ENCODE measurements at places on chromosomes 6 and 20.

DNA sequence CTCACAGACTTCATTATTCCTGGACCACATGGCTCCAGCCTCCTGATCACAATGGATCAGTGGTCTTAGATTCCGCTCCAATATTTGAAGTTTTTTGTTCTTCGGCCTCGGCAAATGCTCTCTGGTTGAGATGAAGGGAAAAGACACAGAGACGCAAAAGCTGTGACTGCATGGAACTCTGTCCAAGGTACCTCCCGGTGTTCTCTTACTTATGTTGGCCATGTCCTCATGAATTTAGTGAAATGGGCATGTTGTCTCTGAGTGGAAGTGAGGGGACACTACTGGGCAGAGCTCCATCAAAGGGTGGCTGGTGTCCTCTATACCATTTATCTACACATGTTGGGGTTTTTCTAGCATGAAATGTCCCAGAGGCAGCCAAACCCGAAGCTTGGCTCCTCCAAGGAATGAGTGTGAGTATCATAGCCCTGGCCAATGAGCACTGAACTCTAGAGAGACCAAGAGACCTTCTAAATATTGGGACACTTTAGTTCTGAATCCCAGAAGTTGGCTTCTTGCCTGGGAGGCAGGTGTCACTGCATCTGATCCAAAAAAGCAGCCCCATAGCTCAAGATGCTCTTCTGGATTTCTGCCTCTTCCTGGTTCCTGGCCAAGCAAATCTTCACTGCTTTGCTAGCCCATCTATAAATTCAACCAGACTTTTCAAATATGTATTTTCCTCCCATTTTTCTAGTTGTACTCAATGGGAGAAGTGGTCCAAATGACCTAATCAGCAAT lies 34.1 kb downstream of the HLA-G start:
- no peak for DNase-seq

DNA sequence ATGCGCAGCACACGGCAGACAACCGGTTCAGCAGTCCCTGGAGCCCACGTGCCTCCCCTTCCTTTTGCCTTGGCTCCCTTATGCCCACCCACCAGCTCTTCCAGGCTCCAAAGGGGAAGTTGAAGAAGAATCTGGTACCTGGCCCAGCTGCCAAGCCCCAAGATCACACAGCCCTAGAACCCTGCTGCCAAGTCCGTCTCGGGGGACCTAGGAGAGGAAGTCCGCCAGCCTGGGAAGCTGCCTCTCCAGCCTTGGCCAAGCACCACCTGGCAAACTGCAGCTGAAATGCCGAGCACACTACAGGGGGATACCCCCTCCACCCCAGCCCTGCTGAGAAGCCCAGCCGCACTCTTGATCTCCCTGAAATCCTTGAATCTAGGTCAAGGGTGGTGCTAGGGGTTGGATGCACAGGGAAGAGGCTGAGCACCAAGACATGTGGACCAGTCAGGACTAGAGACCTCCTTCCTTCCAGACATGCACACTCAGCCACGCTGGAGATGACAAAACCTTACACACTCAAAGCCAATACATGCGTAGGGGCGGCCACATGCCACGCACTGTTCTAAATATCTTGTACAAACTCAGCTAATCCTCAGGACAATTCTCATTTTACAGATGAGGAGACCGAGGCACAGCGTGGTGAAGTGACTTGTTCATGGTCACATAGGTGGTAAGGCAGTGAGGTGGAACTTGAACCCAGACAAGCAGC lies 124.1 kb downstream of the PREX1 start:
- DNase-seq, result no peak

- DNase-seq, result no peak
Observed at GRCh38 chr6:157513619-157514485, 132.9 kb downstream of the ZDHHC14 start.

GRCh38 chr6:73942592-73943186 lies 246.7 kb downstream of the CD109 start:
- no peak for DNase-seq

- DNase-seq, result no peak
Observed at GRCh38 chr6:57469072-57469471, 151.6 kb downstream of the PRIM2 start.

- no peak for DNase-seq
Observed at GRCh38 chr6:158255989-158256601, 56.2 kb upstream of the TULP4 start.

DNA sequence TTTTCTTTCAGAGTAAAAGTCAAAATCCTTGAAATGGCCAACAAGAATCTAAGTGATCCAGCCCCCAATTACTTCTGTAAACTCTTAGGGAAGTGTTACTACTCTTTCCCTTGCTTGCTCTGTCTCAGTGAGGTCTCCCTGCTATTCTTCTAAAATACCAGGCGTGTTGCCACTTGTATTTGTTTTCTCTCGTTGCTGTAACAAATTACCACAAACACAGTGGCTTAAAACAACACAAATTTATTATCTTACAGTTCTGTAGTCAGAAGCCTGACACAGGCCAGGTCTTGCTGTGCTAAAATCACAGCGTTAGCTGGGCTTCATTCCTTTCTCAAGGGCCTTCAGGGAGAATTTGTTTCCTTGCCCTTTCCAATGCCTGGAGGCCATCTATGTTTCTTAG lies 59.9 kb downstream of the HECA start:
- no peak for DNase-seq

DNA sequence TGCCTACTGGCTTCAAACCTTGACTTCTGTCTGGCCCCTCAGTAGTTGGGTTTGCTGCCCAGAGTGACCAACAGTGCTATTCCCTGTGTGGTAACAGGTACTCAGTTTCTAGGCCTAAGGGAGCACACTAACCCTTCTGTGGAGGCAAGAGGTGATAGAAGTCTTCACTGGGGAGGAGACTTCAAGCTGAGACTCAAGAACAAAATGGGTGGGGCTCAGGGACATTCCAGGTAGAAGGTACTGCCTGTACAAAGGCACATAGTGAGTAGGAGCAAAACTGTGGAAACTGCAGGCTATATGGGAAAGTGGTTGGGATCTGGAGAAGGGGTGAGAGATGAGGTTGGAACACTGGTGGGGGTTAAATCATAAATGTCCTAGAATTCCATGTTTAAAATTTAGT lies 2.3 kb upstream of the SCAND1 start:
- no peak for DNase-seq

DNA sequence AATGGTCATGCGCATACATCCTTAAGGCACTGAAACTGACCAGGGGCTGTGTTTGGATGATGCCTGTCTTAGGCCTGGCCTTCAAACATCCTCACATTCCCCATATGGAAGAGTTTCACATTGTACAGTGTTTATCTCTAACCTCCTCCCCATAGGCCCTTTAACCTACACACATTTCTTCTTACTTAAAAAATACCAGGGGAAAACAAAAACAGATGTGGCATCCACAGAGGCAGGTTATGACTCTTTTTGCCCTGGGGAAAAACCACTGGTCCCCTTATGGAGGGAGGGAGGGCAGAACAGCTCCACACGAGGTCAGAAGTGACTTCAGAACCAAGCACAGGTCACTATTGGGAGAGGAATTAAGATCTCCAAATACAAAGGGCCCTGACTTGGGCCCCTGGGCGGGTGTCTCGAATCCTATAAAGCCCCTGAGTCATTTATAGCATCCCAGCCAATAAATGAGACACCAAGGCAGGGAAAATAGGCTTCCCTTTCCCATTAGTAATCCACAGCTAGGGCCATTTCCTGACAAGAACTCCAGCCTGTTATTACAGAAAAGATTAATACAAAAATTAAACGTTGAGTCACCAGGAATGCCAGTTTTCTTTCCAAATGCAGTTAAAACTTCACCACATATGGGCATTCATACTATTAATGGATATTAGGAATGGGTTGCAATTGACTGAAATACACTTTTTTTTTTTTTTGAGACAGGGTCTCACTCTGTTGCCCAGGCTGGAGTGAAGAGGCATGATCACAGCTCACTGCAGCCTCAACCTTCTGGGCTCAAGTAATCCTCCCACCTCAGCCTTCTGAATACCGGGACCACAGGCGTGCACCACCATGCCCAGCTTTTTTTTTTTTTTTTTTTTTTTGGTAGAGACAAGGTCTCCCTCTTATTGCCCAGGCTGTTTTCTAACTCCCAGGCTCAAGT lies 107.2 kb downstream of the ATP9A start:
- no peak for DNase-seq

GRCh38 chr6:38739532-38739931 lies 24.4 kb downstream of the DNAH8 start:
- DNase-seq, result no peak

GRCh38 chr6:137769797-137770362 lies 97.2 kb upstream of the TNFAIP3 start:
- DNase-seq, result no peak

DNA sequence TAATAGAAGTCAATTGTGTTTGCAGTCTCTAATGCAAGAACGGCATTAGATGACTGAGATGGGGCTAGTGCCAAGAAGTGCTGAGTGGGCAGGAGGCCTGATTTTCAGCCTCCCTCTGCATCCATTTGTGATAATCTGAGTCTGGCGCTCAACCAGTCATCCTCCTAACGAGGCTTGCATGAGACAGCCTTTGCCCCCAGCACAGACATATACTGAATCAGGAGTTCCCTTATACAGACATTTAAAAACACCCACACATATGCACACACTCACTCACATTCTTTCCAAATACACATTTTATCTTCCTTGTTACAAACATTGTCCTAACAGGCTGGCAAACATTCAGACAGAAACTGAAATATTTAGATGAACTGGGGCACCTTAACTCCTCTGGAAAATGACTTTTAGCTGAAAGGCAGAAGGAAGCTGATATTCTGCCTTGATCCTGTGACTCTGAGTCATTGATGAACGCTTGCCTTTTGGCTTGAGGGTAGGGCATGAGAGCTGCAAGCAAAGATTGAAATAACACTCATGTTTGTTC lies 562.3 kb downstream of the DHX35 start:
- no peak for DNase-seq

DNA sequence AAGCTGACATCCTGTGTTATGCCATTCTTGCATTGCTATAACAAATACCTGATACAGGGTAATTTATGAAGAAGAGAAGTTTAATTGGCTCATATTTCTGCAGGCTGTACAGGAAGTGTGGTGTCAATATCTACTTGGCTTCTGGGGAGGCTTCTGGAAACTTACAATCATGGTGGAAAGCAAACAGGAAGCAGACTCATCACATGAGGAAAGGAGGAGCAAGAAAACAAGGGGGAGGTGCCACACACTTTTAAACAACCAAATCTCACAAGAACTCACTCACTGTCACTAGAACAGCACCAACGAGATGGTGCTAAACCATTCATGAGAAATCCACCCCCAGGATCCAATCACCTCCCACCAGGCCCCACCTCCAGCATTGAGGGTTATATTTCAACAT lies 143.1 kb upstream of the GGTLC1 start:
- DNase-seq, result no peak

- no peak for DNase-seq
Observed at GRCh38 chr6:53154071-53154470, 5.4 kb upstream of the GCM1 start.

DNA sequence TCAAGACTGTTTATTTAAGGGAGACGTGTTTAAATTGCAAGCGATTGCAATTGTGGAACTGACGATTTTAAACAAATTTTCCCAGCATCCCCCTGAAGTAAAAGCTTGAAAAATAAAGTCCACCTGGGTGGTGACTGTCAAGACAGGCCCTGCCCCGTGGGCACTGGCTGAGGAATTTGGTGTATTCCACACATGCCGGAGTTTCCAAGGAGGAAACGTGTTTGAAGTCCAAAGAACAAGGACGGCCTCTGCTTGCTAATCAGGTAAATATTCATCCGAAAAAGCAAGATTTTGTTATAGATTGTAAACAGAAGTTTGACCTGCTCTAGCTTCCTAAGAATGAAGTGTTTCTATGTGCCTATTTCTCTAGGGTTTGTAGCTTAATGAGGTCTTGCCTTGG lies 505.1 kb downstream of the QKI start:
- DNase-seq, result no peak

DNA sequence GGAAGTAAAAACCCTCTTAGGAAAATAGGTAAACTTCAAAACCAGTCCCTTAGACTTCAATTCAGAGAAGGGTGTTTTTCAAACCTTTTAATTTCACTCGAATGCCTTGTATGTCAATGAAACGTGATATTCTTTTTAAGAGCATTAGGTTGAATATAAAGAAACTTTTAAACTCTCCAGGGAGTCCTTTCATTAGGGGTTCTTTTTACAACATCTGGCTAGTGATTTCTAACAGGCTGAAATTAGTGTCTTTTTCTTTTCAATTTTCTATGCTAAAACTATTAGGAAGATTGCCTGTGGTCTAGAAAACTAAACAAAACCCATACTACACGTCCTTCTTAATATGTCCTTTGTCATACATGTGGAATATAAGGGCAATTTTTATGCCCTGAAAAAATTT lies 569.7 kb upstream of the CITED2 start:
- no peak for DNase-seq

DNA sequence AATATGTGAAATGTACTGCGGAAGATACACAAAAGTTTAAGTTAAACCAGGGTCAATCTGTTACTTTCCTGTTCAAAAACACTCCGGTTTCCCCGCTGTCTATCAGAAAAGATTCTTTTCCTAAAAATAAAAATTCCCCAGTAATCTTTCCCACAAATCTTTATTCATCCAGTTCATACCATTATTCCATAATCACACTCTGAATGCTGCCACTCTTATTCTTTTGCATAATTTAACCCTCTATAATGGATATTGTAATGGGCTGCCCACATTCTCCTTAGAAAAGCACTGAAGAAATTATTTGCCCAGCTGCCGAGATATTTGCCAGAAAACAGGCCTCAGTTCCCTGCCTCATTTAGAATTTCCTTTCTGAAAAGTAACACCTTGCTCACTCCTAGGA lies 68.6 kb downstream of the EPHA7 start:
- DNase-seq, result no peak

DNA sequence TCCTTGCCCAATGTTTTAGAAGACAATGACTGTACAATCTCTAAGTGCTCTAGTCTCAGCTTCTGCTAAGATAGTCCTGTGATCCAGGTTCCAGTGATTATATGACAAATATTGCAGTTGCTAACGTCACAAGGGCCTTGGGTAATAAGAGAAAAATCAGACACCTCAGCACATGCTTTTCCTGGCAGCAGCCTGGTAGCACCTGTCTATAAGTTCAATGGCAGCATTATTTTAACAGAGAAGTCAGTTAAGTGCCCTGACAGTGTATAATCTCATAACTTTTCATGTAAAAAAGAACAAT lies 121.3 kb upstream of the BCLAF1 start:
- DNase-seq, result no peak

GRCh38 chr6:154441995-154442310 lies 68.5 kb downstream of the CNKSR3 start:
- no peak for DNase-seq

- no peak for DNase-seq
Observed at GRCh38 chr6:83853178-83854000, at the start of gene RIPPLY2. Gene RIPPLY2 (plus strand): TSS chr6:83853360. CDS start chr6:83853417, 57 bp downstream.

- no peak for DNase-seq
Observed at GRCh38 chr6:15246666-15247499, 1.0 kb downstream of the JARID2 start.
